MV-4-11 (cell line): ENCODE measurements at places on chromosomes 1 and 21.

DNA sequence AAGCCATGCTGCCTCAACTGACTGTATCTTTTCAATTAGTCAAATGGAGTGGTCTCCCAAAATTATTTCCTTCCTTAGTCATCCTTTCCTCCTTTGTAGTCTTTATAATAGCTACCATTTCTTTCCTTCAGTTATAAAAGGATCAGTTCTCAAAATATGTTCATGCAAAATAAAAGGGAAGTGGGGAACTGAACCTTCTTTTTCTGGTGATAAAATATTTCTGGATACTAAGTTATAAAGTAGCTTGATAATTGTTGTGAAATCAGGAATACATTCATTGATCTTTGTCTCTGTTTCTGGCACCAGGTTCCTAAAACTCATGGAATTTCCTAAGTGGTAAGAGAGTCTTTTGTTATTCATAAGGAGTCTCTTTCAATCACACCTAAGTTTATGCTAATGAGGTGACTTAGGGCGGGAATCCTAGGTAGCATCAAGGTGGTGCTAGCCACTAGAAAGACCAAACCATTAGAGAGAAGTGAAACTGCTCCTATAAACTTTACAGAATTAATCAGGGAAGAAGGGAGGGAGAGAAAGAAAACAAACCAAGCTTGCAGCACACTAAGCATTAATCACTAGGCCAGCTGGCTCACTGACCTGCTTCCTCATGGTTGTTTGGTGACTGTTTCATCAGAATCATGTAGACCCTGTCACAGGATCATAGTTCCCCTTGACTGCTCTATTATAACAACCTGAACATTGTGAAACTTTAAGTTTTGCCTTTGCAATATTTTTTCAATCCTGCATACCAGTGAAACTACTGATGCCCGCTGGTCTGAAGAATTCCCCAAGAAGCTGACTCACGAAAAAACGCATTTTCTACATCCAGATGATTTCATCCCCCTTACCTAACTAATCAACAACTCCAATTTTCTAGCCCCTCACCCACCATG is 161.6 kb upstream of the PTBP2 start:
- DNase-seq, result peak; percentile 96

- DNase-seq, result no peak
These were observed 20.7 kb downstream of the PPP1R15B start for GRCh38 chr1:204390751-204391466.

GRCh38 chr1:180269645-180270529 is 39.8 kb downstream of the LHX4 start:
- DNase-seq, result no peak

DNA sequence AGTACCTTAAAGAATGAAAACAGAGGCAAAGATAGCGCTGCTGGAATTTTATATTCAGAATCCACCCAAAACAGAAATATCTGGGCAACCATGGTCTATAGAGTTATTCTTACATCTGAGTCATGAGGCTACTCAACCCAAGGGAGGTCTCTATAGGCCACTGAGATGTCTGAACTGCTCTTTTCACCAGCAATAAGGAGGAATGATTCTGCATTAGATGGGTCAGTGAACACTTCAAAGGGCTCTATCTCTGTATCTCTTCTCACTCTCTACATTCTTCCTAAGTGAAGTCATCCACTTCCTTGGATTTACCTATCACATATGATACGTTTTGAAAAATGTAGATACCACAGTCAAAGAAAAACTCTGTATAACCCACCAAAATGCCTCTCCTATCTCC is 90.2 kb upstream of the NGF start:
- no peak for DNase-seq

- DNase-seq, result no peak
These were observed 3.1 kb downstream of the CCDC190 start for GRCh38 chr1:162857850-162858249.

DNA sequence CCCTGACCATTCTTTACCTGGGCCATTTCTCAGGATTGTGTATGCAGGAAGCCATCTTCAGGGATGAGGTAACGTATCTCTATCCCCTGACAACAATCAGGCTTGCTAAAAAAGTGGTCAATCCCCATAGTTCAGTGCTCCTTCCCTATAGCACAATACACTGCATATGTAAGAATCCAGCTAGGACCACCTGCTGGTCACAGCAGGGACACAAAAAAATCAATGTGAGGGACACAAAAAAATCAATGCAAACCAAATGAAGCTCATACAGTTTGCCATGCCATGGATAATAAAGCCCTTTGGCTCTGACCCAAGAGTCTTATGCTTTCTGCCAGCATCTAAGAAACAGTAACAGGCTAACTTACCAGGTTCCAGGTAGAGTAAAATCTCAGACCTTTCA is 16.3 kb downstream of the ACBD6 start:
- no peak for DNase-seq

- DNase-seq, result peak; percentile 99
These were observed 35.8 kb downstream of the GREM2 start for GRCh38 chr1:240575981-240576662.

DNA sequence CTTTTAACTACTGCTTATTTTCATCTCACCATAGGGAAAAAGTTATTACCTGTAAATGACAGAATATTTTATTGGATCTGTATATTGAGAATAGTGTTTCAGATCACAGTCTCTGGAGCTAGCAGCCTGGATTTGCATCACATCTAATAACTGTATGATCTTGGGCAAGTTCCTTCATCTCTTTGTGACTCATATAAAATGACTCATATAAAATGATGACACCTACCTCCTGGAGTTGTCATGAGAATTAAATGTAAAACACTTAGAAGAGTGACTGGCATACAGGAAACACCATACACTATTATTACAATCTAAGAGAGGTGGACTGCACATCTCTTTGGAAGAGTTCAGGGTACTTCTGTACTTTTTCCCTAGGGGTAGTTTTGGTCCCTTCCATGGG is 421.3 kb downstream of the NEGR1 start:
- peak; percentile 64 for DNase-seq

GRCh38 chr1:109799445-109799844 is 35.7 kb upstream of the EPS8L3 start:
- DNase-seq, result no peak

DNA sequence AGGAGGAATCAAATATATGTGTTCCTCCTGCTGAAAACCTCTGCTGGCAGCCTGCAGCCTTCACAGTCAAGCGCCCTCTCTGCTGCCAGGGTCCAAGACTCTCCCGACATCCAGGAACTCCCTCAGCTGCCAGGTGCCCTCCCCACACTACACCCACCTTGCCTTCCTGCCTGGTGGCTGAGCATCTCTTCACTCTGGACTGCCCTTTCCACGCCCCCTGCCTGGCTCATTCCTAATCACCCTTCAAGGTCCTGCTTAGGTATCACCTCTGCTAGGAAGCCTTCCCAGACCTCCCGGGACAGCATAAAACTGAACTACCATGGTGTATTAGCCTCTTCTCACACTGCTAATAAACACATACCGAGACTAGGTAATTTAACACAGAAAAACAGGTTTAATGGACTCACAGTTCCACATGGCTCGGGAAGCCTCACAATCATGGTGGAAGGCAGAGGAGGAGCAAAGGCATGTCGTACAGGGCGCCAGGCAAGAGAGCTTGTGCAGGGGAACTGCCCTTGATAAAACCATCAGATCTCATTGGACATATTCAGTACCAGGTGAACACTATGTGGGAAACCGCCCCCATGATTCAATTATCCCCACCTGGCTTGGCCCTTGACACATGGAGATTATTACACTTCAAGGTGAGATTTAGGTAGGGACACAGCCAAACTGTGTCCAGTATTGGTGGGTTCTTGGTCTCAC is 15.3 kb downstream of the LDLRAD1 start:
- DNase-seq, result no peak

GRCh38 chr1:183218971-183219615 is 33.0 kb downstream of the LAMC2 start:
- peak; percentile 9 for DNase-seq

DNA sequence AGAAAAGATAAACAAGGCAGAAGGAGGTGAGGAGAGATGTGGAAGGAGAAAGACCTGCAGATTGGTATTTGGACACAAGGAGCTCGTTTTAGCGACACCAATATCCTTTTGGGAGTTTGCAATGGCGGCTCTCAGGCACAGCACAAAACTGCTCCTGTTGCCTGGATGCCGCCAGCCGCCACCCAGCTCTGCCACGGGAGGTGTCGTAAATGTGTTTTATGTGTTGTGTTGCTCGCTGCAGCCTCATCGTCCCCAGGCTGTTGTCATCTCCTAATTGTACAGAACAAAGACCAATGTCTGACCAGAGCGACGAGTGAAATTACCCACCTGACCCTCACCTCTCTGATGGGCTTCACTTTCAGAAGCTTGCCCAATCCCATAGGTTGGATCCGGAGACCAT is 96.6 kb upstream of the ZNF281 start:
- no peak for DNase-seq

- DNase-seq, result no peak
These were observed at the start of gene COL6A2 for GRCh38 chr21:46097336-46098293. TSS of gene COL6A2 (plus strand) at chr21:46098112.

- DNase-seq, result no peak
These were observed 3.9 kb upstream of the SYNC start for GRCh38 chr1:32706491-32706890.

DNA sequence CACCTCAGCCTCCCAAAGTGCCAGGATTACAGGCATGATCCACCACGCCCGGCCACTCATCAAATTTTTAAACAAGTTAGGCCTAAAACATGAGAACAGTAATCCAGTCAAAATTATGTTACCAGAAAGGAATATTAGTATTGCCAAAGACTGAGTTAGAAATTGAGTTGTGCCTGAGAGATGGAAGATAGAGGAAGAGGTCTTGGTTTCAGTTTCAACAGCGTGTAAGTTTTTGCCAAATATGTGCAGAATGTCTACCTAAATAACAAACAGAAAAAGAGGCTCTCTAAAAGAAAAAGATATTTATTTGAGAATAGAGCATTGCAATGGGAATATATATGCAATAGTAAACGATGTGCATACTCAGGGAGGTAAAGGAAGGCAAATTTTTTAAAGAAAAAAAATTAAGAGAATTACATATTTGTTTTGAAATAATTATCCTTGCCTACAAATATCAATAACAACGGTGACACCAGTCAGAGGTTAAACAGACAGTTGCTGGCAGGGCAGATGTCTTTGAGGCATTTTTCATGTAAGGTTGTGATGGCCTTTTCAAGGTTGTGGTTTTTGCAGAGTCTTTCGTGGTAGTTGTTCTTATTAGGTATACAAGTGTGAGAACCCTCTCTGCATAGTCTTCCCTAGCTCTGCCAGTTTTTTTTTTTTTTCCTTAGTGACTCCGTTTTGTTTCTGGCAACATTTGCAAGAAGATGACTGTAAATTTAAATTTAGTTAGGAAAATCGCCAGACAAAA is 2.2 kb upstream of the CD1B start:
- peak; percentile 71 for DNase-seq

GRCh38 chr1:27015260-27015659 is 2.6 kb upstream of the TENT5B start:
- DNase-seq, result peak; percentile 75

DNA sequence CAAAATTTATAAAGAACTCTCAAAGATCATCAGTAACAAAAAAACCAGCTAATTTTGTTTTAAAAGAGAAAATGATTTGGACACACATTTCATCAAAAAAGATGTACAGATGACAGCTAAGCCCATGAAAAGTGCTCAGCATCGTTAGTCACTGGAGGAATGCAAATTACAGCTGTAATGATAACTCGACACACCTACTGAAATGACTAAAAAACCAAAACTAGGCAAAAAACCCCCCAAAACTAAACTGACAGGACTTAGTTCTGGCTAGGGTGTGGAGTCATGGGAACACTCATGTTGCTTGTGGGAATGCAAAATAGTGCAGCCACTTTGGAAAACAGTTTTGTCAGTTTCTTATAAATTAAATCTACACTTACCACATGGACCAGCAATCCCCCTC is 59.5 kb downstream of the CNIH3 start:
- no peak for DNase-seq

- DNase-seq, result no peak
These were observed 98.7 kb upstream of the LHX8 start for GRCh38 chr1:75035536-75035935.

- DNase-seq, result no peak
These were observed 50.3 kb downstream of the GPR161 start for GRCh38 chr1:168086438-168086837.

DNA sequence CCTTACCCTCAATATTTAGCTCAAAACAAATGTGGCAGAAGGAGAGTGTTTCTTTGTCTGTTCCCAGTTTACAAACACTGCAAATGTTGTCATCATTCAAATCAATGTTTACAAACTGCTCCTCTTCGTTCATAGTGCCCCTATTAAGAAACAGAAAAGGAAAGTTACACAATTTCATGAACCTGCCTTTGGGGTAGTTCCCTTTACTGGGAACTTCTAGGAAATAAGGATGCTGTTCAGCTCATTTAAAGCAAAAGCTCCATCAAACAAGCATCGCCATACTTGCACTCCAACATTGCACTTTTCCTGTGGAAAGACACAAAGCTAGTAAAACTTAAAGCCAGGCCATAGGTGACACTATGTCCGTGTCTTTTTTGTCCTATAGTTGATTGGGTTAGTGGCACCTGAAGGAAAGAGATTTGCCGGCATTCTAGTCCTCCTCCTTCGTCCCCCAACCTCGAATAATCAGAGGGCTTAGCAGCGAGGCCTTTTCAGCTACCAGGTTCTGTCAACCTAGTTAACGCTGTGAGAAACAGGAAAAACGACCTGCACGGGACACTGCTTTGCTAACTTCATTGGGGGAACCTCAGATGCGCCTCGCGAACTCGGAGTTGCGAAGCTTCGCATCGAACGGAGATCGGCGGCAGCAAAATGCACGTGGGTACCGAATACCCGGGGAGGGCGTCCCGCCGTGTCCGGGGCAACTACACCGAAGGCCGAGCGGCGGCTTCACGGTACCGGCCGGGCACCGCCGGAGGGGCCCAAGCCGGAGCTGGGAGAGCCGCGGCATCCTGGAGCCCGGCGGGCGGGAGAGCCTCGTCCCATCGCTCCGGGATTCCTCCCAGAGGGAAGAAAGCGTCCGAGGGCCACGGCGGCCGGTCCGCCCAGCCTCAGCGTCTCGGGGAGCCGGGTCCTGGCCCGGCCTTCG is 706 bp downstream of the C21orf91 start:
- DNase-seq, result peak; percentile 65

GRCh38 chr1:26701995-26702679 is 6.3 kb downstream of the ARID1A start:
- DNase-seq, result no peak
